Activated CD8-positive, alpha-beta memory T cell treated with anti-CD3 and anti-CD28 coated beads, Interleukin-2, amount 10 ng/mL, durations not matched to agents 7 days and 5 days (primary cell): ENCODE measurements at places on chromosomes 4 and X.
A peak's percentile ranks its signal among the peaks of the same experiment; 100 is the strongest.

DNA sequence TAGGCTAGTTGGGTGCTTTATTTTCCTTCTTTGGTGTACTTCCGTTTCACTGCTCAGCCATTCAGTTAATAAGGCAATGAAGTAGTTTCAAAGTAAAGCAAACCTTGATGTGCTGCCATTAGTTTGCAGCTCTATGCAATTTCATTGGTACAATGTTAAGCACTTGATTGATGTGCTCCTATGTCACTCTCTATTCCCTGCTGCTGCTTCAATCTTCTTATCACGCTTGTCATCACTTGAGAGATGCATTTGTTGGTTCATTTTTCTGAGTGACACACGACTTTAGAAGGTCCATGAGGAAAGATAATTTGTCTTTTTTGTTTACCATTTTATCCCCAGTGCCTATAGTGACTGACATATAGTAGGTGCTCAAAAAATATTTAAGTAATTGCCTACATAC is 871.0 kb upstream of the PABPC4L start:
- no peak for DNase-seq

DNA sequence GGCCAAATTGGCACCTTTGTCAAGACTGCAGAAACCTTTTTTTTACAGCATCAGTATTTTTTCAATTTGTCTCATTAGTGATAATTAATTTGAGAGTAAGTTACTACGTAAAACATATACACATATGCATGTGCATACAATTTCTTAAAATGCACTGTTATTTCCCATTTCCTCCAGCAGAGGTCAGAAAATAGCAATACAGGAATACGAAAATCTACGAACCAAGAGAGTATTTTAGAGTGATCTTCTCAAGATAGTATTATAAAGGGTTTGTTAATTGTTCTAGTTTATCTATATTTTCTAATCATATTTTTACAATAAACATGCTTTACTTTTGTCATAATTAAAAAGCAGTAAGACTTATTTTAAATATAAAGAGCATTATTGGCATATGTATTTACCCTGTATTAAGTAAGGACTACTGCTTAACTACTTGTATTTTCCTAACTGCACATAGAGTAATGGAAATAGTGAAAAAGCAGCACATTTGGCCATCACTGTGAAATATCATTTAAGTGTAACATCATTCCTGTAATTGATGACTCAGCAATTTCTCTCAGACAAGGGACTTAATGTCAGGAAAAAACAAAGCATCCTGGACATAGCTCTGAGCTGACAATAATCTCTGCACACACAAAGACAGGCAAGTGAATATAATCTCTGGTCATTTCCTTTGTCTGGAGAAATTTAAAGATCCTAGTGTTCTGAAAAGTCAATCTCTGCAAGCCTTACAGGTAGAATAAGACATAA is 45.6 kb downstream of the MAOB start:
- no peak for DNase-seq

DNA sequence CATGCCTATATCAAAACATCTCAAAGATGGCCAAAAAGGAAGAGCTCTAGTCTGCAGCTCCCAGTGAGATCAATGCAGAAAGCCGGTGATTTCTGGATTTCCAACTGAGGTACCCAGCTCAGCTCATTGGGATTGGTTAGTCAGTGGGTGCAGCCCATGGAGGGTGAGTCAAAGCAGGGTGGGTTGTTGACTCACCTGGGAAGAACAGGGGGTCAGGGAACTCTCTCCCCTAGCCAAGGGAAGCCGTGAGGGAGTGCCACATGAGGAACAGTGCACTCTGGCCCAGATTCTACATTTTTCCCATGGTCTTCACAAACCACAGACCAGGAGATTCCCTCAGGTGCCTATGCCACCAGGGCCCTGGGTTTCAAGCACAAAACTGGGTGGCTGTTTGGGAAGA is 57.3 kb upstream of the FGF16 start:
- no peak for DNase-seq

DNA sequence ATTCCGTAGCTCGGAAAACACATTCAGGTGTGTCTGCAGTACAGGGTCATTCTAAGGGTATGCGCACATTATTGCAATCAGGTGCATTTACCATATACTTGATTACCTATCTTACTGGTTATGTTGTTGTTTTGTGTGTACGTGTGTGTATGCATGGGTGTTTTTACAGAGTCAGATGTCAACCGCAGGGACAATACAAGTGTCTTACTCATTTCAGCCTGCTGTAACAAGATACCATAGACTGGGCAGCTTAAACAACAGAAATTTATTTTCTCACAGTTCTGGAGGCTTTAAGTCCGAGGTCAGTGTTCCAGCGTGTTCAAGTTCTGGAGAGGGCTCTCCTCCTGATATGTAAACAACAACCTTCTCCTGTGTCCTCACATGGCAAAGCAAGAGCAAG is 316.7 kb downstream of the DMD start:
- DNase-seq = no peak

- DNase-seq = no peak
Measured at GRCh38 chr4:2712261-2712842, 43.8 kb downstream of the TNIP2 start.

GRCh38 chrX:2811271-2811670 is 17.5 kb upstream of the GYG2 start:
- DNase-seq = no peak

GRCh38 chr4:80201252-80202151 is 4.2 kb downstream of the PRDM8 start:
- peak; percentile 73 for DNase-seq

GRCh38 chrX:103329991-103330390 is at the start of gene TCEAL7:
Gene TCEAL7 (plus strand): TSS chrX:103330239. CDS start chrX:103331404, 1,165 bp downstream.
- DNase-seq = no peak
